ENCODE measurements at places on chromosomes 11 and 22.

GRCh38 chr22:49755631-49756001, 72.1 kb downstream of the BRD1 start:
- H3K27ac ChIP-seq, result no peak overlapping the region
- no peaks in the 10 kb centered on the region for H3K36me3 ChIP-seq
- no peak overlapping the region for H3K4me3 ChIP-seq
- H3K27me3 ChIP-seq, result peaks cover 6% of the 10 kb centered on the region
- H3K4me1 ChIP-seq, result peaks cover 6% of the 10 kb centered on the region

DNA sequence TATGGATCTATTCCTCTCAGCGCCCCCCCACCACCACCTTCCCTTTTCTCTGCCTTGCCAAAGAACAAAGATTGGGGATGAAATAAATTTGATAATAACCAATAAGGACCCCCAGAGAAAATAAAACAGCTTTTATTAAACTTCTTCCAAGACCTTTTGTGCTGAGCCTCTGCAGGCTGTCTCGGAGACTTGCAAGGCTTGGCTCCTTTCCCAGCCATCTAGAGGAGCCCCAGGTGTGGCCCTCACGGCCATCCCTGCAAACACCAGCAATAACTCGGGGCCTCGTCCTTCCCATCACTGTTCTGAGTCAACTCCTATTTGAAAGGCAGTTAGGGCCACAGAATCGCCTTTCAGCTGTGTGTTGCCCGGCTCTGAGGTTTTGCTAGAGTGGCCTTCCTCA, 51.2 kb upstream of the LMO1 start:
- H3K4me1 ChIP-seq, result no peaks in the 10 kb centered on the region
- no peak overlapping the region for H3K4me3 ChIP-seq
- peaks cover 4% of the 10 kb centered on the region for H3K27me3 ChIP-seq
- no peak for DNase-seq
- no peaks in the 10 kb centered on the region for H3K36me3 ChIP-seq

DNA sequence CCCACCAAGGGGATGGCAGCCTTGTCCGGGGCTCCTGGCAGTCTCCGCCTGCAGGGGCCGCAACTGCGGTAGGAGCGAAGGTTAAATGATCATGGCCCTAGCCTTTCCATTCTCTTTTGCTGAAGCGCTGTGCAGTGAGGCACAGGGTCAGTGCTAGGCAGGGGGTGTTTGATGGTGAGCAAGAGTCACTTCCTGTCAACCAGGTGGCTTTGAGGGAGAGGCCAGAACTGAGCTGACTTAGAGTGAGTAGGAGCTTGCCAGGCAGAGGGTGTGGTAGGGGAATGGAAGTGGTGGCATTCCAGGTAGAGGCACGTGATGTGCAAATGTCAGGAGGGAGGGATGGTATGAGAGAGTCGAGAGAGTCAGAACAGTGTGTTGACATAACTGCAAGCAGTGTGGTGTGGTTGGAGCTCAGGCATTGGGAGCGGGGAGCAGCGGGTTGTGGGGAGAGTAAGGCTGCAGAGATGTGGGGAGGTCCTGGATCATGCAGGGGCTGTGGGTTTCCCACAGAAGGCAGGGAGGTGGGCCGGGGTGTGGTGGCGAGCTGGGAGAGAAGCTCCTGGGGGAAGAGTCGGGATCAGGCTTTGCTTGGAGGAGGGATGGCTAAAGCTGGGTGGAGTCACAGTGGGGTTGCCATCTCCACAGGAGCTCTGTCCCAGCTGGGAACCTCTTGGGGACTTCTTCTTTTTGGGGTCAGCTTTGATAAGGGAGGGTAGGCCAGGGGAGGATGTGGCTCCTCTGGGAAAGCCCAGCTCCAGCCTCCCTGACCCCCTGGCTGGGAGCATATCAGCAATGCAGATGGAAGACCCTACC, 33.3 kb downstream of the AMPD3 start:
- H3K27me3 ChIP-seq, result no peaks in the 10 kb centered on the region
- H3K4me3 ChIP-seq, result no peak overlapping the region
- peaks cover 49% of the 10 kb centered on the region for H3K36me3 ChIP-seq
- DNase-seq, result no peak
- H3K27ac ChIP-seq, result peak overlapping the region; percentile 2

GRCh38 chr11:107844041-107844440, 14.5 kb downstream of the SLC35F2 start:
- no peaks in the 10 kb centered on the region for H3K27me3 ChIP-seq
- H3K4me1 ChIP-seq, result peaks cover 34% of the 10 kb centered on the region
- DNase-seq, result no peak
- H3K4me3 ChIP-seq, result no peak overlapping the region
- H3K36me3 ChIP-seq, result peaks cover 5% of the 10 kb centered on the region

DNA sequence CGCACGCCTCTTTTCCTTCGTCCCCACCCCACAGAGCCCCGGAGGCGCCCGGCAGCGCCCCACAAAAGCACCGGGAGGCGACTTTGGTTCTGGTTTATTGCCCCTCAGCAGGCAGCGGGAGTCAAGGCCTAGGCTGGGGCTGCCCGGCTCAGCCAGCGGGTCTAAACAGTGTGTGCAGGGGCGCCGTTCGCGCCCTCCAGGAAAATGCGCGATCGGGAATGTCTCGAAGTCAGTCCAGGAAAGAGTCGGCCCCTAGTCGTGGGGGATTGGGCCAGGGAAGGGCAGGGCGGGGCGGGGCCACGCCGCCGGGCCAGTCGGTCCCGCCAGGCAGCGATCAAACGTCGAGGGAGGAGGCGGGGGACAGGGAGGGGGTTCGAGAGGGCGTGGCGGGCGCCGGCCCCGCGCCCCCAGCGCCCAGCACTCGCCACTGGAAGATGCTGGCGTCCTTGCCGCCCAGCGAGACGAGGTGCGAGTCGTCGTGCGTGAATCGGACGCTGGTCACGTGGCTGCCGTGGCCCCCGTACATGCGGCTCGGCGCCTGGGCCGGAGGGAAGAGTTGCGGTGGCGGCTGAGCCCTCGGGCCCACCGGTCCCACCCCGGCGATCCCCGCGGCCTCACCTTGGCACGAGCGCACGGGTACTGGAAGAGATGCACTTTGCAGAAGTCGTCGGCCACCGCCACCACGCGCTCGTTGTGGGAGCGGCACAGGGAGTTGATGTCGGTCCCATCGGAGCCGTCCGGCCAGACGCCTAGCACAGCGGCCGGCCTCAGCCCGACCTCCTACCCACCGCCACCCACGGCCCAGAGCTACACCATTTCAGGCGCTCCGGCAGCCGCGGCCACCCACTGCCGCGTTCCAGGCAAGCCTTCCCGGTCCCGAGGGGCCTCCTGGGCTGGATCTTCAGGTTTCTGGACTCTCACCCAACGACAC, 741 bp upstream of the MTA2 start:
- peaks cover 54% of the 10 kb centered on the region for H3K4me1 ChIP-seq
- H3K4me3 ChIP-seq, result peak overlapping the region; percentile 87
- peaks cover 72% of the 10 kb centered on the region for H3K36me3 ChIP-seq
- H3K27me3 ChIP-seq, result no peaks in the 10 kb centered on the region
- no peak for DNase-seq

GRCh38 chr11:29260939-29261705, 755.7 kb downstream of the KCNA4 start:
- no peaks in the 10 kb centered on the region for H3K4me1 ChIP-seq
- no peak overlapping the region for H3K27ac ChIP-seq
- DNase-seq, result no peak
- H3K4me3 ChIP-seq, result no peak overlapping the region

DNA sequence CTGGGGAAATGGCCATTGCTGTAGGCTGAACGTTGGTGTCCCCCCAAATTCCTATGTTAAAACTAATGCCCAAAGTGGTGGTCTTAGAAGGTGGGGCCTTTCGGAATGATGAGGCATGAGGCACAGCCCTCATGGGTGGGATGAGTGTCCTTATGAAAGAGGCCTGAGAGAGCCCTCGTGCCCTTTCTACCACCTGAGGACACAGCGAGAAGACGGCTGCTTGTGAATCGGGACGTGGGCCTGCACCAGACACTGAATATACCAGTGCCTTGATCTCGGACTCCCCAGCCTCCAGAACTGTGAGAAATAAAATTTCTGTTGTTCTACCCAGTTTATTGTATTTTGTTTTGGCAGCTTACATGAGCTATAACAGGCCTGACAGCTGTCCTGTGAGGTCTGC, 162.9 kb upstream of the B3GAT1 start:
- DNase-seq, result no peak
- H3K4me3 ChIP-seq, result no peak overlapping the region
- H3K36me3 ChIP-seq, result no peaks in the 10 kb centered on the region
- H3K4me1 ChIP-seq, result no peaks in the 10 kb centered on the region

- H3K4me3 ChIP-seq, result no peak overlapping the region
- DNase-seq, result no peak
- H3K36me3 ChIP-seq, result no peaks in the 10 kb centered on the region
- peaks cover 3% of the 10 kb centered on the region for H3K4me1 ChIP-seq
Observed at GRCh38 chr11:105611572-105612441, 1.9 kb downstream of the GRIA4 start.

DNA sequence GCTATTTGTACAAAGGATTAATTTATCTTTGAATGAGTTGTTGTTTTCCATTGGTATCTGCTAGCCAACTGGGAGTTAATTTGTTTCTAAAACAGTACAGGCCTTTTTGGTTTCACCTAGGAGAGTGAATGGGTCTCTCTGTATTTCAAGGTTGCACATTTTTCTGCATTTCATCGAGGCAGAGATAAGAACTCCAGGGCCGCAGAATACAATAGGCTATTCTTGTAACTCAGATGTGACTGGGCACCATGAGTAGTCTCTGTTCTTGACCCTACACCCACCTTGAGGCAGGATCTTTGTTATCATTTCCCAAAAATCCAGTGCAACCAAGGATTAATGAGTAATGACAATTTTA, 51.7 kb upstream of the OR9Q1 start:
- DNase-seq, result no peak
- no peaks in the 10 kb centered on the region for H3K4me1 ChIP-seq
- no peak overlapping the region for H3K27ac ChIP-seq
- H3K27me3 ChIP-seq, result no peaks in the 10 kb centered on the region
- H3K4me3 ChIP-seq, result no peak overlapping the region

DNA sequence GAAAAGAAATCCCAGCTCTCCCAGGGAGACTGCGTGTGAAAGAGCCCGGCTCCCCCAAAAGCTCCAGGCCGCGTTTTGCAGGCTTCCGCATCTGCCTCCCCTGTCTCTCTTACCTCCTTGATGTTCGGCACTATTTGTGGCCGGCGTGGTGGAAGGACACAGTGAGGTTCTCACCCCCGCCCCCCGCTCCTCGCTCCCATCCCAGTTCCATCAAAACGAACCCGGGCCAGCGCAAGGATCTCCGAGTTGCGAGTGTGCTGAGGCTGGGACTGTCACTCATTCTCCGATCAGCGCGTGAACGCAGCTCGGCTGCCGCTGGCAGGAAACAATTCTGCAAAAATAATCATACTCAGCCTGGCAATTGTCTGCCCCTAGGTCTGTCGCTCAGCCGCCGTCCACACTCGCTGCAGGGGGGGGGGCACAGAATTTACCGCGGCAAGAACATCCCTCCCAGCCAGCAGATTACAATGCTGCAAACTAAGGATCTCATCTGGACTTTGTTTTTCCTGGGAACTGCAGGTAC, at the start of gene NCAM1:
NCAM1 (plus strand) TSS at position 275 of the 523 bp plus-strand sequence.
- H3K4me3 ChIP-seq, result peak within 1 kb of the TSS; percentile 74
- peaks cover 79% of the 10 kb centered on the region for H3K27me3 ChIP-seq
- peak; percentile 43 for DNase-seq
- no peak within 1 kb of the TSS for H3K27ac ChIP-seq
- H3K36me3 ChIP-seq, result peaks cover 2% of the 10 kb centered on the region

DNA sequence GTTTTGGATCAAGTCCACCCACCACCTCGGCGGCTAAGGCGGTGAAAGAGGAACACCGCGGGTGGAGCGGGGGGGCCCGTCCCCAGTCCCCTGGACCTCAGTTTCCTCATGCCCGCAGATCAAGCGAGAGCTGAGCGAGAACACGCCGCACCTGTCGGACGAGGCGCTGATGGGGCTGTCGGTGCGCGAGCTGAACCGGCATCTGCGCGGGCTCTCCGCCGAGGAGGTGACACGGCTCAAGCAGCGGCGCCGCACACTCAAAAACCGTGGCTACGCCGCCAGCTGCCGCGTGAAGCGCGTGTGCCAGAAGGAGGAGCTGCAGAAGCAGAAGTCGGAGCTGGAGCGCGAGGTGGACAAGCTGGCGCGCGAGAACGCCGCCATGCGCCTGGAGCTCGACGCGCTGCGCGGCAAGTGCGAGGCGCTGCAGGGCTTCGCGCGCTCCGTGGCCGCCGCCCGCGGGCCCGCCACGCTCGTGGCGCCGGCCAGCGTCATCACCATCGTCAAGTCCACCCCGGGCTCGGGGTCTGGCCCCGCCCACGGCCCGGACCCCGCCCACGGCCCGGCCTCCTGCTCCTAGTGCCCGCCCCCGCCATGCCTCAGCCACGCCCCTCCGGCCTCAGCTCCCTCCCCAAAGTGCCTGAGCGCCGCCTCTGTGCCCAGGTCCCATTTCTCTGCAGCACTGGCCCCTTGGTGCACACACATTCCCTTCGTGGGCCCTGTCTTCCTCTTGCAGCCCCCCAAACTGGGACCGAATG, 12.7 kb downstream of the MAFF start:
- peak overlapping the region; percentile 35 for H3K4me3 ChIP-seq
- peaks cover 33% of the 10 kb centered on the region for H3K4me1 ChIP-seq
- peaks cover 15% of the 10 kb centered on the region for H3K27me3 ChIP-seq
- peak; percentile 73 for DNase-seq
- peaks cover 11% of the 10 kb centered on the region for H3K36me3 ChIP-seq

GRCh38 chr22:32545801-32546200, 71.2 kb downstream of the FBXO7 start:
- no peak for DNase-seq
- H3K4me3 ChIP-seq, result no peak overlapping the region
- peaks cover 3% of the 10 kb centered on the region for H3K27me3 ChIP-seq
- H3K27ac ChIP-seq, result no peak overlapping the region
- H3K4me1 ChIP-seq, result no peaks in the 10 kb centered on the region

DNA sequence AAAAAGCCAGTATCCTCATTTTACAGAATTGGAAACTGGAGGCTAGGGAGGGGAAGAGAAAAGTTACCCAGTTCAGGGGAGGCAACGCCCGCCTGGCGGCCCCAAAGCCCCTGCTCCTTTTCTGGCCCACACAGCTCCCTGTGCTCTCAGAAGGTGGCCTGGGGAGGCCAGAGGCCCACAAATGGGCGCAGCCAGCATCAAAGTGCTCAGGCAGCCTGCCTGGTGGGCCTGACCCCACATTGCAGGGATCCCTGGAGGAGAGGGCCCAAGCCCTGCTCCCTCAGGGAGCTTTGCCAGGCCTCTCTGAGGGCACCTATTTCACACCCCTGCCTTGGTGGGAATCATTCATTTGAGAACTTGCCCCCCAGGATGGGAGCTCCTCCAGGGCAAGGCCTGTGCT, 42.5 kb downstream of the ARRB1 start:
- no peaks in the 10 kb centered on the region for H3K27me3 ChIP-seq
- no peaks in the 10 kb centered on the region for H3K36me3 ChIP-seq
- H3K4me1 ChIP-seq, result no peaks in the 10 kb centered on the region

DNA sequence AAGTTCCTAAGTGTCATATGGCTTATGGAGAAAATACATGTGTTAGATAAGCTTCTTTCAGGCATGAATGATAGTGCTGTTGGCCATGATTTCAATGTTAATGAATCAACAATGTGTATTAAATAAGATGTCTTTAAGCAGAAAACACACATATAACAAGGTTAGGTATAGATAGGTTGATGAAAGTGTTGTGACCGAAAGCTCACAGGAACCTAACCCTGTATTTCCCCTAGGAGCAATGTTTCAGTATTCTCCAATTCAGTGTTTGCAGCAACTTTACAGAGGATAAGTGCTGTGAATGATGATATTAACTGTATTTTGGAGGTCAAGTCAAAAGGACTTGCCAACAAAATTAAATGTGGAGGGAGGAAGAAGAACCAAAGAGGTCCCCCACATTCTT, 82.8 kb upstream of the PRDM11 start:
- H3K4me3 ChIP-seq, result no peak overlapping the region
- no peak for DNase-seq
- no peaks in the 10 kb centered on the region for H3K4me1 ChIP-seq
- H3K27me3 ChIP-seq, result peaks cover 11% of the 10 kb centered on the region

- H3K27ac ChIP-seq, result no peak overlapping the region
- no peak for DNase-seq
- H3K4me3 ChIP-seq, result no peak overlapping the region
- peaks cover 7% of the 10 kb centered on the region for H3K27me3 ChIP-seq
- H3K4me1 ChIP-seq, result peaks cover 5% of the 10 kb centered on the region
Observed at GRCh38 chr22:48242461-48242864, 1480.0 kb downstream of the TBC1D22A start.

Data from activated naive CD4-positive, alpha-beta T cell treated with anti-CD3 and anti-CD28 coated beads, Interleukin-2, amount 10 ng/mL, durations not matched to agents 7 days and 5 days (primary cell).